Fibroblast of the conjunctiva (primary cell): ENCODE measurements at places on chromosomes 3 and 15.

GRCh38 chr3:67781218-67781617 lies 126.8 kb upstream of the SUCLG2 start:
- DNase-seq, result no peak

DNA sequence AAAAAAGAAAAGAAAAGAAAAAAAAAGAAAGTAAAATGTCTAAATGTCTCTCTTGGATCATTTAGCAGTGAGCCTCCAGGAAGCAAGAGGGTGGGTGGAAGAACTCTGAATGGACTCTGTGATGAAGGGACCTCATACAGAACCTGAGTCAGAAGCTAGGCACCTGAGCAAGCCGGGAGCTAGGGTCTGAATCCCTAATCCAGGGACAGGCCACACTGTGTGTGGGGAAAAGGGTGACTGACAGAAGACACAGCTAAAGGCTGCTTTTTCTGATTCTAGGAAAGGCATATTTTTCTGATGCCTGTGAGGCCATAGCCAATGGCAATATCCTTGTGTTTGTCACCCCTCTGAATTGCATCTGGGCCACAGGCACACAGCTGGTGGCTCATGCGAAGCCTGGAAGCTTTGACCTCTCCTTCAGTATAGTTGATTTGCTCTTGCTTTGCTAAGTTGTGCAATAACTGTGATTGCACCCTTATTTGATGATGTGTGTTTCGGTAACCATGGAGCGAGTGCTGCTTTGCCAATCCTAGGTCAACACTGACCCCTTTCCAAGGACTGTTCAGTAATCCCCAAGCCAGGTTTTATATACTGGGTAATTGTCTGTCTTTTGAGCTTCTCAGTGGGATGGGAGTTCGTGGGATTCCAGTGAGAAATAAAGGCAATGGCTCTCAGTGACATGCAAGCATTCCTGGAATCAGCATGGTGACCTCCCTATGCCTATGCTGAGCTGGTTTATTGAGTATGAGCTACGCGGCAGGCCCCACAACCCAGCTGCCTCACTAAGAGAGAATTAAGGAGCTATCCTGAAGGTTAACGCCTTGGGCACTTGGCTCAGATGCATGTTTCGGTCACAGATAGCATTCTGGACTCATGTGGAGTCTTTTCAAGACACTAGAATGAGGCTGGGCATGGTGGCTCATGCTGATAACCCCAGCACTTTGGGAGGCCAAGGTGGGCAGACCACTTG lies 49.0 kb upstream of the OSBPL11 start:
- peak; percentile 6 for DNase-seq

DNA sequence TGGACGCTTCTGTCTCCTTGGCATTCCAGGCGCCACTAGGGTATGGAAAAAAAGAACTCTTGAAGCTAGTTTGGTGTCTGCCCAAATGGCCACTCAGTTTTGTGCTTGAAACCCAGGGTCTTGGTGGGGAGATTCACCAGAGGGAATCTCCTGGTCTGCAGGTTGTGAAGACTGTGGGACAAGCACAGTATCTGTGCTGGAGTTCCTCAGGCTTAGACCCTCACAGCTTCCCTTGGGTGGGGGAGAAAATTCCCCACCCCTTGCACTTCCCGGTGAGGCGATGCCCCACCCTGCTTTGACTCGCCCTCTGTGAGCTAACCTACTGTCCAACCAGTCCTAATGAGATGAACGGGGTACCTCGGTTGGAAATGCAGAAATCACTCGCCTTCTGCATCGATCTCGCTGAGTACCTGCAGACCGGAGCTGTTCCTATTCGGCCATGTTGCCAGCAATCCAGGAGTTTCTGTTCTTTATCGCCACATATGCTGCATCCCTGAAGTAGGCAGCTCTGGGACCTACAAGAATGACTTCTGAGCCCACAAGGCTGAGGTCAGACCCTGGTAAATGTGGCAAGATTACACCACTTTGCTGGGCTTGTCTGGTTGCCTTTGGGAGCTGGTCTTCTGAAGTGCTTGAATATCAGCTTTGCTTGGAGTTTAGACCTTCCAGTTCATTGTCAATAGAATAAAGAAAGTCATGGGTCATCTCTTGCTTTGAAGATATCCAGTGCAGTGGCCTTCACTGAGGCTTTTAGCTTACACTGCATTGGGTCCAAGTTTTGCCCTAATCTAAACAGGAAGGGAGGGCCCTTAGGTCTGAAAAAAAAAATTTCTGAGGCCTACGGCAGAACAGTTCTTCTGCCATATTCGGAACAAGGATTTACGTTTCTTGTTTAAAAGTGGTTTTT lies 51.0 kb downstream of the SLC2A2 start:
- DNase-seq, result no peak

- no peak for DNase-seq
Observed at GRCh38 chr15:74584779-74585178, 30.9 kb upstream of the CLK3 start.

DNA sequence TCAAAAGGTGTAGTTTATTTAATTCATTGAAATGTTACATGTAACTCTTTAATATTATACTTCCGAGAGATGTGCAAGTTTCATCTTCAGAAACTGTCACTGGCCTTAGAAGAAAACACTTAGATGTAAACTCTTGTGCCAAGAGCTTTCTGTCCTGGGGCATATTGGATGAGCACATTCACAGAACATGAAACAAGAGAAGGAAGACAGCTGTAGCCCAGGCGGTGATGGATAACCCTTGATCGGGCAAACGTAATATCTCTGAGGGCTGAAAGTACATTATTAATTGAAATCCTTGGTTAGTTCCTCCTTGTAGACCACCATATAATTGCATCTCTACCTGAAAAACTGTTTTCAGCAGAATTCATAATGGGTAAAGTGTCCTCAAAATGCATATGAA lies 67.4 kb downstream of the MECOM start:
- no peak for DNase-seq
